ENCODE measurements at places on chromosomes 1 and 21.

DNA sequence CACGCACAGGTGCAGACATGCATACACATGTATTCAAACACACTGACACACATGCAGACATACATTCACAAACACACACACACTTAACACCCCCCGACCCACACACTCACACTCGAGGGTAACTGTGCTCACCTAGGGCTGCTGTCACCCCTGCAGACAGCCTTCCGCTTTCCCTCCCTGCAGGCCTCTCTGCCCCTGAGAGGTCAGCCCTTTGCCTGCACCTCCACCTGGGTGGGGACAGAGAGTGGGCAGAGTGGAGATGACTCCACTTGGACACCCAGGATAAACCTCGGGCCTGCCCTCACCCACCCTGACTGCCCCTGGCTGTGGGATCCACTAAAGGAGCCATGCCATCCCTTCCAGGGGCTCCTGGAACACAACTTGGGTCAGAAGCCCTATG lies 264.3 kb downstream of the PTPRU start:
- H3K27me3 ChIP-seq, result peaks cover 4% of the 10 kb centered on the region
- DNase-seq, result no peak
- no peak overlapping the region for H3K27ac ChIP-seq
- no peaks in the 10 kb centered on the region for H3K4me1 ChIP-seq

- H3K27ac ChIP-seq, result no peak overlapping the region
- no peaks in the 10 kb centered on the region for H3K27me3 ChIP-seq
- no peaks in the 10 kb centered on the region for H3K4me1 ChIP-seq
- no peaks in the 10 kb centered on the region for H3K36me3 ChIP-seq
- H3K4me3 ChIP-seq, result no peak overlapping the region
- DNase-seq, result peak; percentile 49
Measured at GRCh38 chr1:1093610-1093943, 19.5 kb upstream of the RNF223 start.

- peaks cover 17% of the 10 kb centered on the region for H3K36me3 ChIP-seq
- peaks cover 3% of the 10 kb centered on the region for H3K4me1 ChIP-seq
- DNase-seq, result no peak
- no peaks in the 10 kb centered on the region for H3K27me3 ChIP-seq
- no peak overlapping the region for H3K4me3 ChIP-seq
Measured at GRCh38 chr1:53025769-53026112, 36.3 kb upstream of the PODN start.

GRCh38 chr1:225830841-225831240 lies 20.9 kb downstream of the EPHX1 start:
- H3K27me3 ChIP-seq, result no peaks in the 10 kb centered on the region
- DNase-seq, result no peak
- H3K36me3 ChIP-seq, result peaks cover 59% of the 10 kb centered on the region
- H3K4me1 ChIP-seq, result peaks cover 25% of the 10 kb centered on the region

- H3K27me3 ChIP-seq, result no peaks in the 10 kb centered on the region
- no peak overlapping the region for H3K27ac ChIP-seq
Measured at GRCh38 chr1:240649733-240650721, 38.1 kb upstream of the GREM2 start.

DNA sequence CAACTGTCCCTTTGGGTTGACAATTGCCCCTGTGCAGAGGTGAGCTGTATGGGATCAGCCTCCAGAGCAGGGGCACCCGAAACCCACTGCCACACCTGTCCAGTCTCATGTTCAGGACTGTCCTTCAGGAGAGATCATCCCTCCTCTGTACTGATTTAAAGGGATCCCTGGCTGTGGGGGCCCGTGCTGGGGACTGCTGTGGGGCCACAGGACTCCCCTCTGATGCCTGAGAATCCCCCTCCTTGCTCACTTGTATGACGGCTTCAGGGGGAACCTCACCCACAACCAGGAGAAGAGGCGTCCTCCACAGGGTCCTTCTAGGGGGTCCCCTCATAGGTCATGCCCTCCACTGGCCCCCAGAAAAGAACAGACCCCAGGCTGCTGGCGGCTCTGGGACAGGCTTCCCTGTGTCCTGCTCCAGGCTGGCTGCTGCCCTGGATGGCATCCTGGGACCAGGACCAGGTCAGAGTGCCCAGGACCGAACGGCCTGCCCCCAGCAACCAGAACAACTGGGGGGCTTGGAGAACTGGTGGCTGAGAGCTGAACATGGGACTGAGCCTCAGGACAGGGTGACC lies 77.5 kb upstream of the ACTRT2 start:
- no peak overlapping the region for H3K4me3 ChIP-seq
- H3K36me3 ChIP-seq, result no peaks in the 10 kb centered on the region
- no peak overlapping the region for H3K27ac ChIP-seq
- peak; percentile 45 for DNase-seq
- H3K27me3 ChIP-seq, result peaks cover 30% of the 10 kb centered on the region

DNA sequence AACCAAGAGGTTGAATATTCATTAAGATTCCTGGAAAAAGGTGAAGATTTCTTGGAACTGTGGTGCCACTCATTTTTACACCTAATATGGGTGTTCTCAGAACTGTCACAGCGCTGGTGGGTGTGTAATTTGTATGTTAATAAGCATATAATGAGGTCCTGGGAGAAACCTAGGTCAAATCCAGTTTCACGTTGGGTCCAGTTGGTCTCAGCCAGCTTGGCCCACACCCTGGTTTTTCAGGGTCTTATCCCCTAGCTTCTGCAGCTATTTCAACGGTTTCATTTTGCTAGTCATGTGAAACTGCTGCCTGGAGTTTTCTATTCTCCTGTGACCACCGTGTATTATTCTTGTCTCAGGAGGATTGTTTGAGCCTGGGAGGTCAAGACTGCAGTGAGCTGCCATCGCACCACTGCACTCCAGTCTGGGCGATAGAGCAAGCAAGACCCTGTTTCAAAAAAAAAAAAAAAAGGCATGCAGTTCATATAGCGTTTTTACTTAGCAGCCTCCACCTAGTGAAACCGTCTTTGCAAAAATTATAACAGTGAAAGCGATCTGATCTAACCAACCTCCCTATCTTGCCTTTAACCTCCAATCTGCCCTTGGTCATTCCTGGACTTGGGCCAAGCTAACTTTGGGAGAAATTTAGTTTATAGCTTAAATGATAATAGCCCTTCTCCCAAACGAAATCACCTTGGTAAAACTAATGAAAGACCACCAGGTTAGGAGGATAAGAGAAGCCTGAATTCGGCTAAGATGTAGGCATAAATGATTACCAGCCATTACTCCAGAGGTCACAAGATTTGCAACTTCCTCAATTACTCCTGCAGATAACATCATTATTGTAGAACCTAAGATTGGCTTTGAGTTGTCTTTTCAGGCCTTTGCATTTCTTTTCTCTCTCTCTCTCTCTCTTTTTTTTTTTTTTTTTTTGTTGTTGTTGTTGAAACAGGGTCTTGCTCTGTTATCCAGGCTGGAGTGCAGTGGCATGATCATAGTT lies 44.0 kb downstream of the PTAFR start:
- peaks cover 7% of the 10 kb centered on the region for H3K4me1 ChIP-seq
- no peaks in the 10 kb centered on the region for H3K27me3 ChIP-seq
- no peaks in the 10 kb centered on the region for H3K36me3 ChIP-seq
- no peak overlapping the region for H3K27ac ChIP-seq
- DNase-seq, result no peak
